Stimulated activated CD8-positive, alpha-beta memory T cell treated with anti-CD3 and anti-CD28 coated beads, Interleukin-4, amount 100 ng/mL, for 4 hours (primary cell): ENCODE measurements at places on chromosomes 3 and 15.

GRCh38 chr3:145422556-145422955 lies 738.4 kb downstream of the PLOD2 start:
- no peak for DNase-seq

GRCh38 chr3:11335056-11335608 lies 62.9 kb downstream of the ATG7 start:
- DNase-seq, result no peak

DNA sequence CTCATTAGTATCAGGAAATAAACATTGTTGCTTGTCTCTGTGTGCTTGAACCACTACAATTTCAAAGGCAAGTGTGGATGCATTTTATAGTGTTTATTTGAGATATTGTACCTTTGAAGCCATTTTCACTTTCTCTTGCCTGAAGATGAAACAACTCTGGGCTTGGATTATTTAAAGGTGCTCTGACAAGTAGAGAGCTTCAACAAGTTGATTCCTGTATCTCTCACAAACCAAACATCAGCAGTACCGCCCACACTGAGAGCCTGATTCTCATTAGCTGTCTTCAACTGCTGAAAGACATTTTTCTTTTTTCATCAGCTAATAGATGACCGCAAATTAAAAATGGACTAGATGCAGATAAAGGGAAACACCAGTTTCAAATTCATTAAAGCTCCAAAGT lies 806 bp upstream of the CERS3 start:
- no peak for DNase-seq

GRCh38 chr15:67796196-67797127 lies 28.8 kb upstream of the SKOR1 start:
- DNase-seq, result no peak

DNA sequence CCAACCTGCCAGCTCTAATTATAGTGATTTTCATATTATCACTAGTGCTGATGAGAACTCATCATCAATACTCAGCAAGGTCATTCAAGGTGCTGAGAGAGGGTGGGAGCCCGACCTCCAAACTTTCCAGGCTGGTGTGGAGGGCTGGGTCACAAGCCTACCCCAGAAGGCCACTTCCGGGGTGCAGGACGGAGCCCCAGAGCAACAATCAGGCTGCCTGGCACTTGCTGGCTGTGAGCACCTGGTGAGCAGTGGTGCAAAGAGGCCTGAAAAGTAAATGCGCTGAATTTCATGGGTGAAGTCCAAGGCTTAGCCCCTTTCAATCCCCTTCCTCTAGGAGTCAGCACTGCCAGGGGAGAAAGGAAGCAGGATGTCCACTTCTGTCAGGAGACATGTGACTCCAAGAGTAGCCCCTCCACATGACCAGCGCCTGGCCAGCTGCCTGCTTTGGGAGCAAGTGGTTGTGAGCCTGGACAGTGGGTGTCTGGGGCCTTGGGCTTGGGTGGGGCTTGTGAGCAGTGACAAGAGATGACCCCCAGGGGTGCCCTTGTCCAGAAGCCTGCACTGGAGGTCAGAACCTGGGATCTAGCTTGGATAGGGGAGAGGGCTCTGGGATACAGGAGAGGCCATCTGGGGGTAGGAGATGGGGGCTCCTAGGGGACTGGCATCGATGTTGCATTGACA lies 165.0 kb upstream of the TLE3 start:
- no peak for DNase-seq

DNA sequence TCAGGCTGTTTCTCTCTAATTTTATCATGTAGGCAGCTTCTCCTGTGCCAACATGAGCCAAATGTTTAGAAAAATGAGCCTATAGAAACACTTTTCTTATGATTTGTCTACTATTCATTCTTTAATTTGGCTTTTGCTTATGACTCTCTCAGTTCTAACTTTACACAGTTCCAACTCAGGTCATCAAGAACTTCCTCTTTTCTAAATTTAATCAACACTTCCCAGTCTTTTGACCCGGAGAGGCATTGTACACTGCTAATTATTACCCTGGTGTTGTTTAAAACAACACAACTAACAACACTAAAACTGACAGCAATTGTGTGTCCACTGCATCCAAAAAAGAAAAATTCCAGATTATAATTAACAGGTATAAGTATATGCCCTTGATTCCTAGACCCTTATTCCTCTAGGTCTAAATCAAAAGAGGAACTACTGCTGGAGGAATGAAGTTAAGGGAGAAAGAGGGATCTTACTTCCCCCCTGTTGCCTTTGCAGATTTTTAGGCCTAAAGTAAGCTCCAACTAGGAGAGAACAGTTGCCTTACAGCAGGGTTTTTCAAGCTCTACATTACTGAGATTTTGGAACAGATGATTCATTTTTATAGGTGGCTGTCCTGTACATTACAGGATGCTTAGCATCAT lies 332.2 kb upstream of the GOLIM4 start:
- DNase-seq, result no peak

GRCh38 chr3:69848113-69848512 lies 108.8 kb downstream of the MITF start:
- no peak for DNase-seq

DNA sequence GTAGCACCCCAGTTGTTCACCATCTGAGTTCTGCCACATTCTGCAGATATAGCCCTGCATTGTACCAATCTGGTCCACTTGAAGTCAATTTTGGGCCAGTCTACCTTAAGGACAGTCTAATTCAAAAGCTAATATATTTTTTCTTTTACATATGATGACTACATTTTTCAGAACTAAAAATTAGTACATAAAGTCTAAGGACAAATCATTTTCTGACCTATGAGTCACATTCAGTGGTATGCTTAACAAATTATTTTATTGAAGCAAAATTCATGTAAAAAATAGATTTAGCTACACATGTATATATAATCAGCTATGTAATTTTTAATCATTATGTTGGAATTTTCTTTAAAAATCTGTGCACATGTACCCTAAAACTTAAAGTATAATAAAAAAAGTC lies 52.1 kb upstream of the IL12A start:
- DNase-seq, result no peak

DNA sequence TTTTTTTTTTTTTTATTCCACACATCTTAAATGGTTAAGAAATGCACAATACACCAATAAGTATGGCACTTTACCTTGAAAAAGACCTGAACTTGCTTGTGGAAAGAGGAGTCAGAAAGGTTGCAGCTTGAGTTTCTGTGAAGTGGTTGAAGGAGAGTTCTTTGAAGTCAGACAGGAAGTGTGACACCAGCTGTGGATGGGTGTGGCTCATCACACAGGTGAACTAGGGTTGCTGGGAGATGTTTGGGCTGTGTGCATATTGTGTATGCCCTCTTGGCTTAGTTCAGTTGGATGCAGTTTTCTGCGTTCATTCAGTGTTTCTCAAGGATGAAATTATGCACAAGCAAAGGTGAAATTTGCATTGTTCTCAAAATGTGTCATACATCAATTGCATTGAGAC lies 6.3 kb downstream of the AEN start:
- DNase-seq, result no peak

DNA sequence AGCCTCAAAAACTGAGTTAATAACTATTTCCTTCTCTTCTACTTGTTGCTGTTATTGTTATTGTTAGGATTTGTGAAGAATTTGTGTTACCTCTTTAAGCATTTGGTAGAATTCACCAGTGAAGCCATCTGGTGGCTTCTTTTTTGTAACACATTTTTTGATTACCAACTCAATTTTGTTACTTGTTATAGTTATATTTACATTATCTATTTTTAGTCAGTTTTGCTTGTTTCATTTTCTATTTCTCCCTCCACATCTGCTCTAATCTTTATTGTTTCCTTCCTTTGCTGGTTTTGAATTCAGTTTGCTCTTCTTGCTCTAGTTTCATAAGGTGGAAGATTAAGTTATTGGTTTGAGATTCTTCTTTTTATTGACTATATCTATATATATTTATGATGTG lies 3.7 kb upstream of the SLC9C1 start:
- DNase-seq, result no peak

GRCh38 chr15:93428150-93428549 lies 339.1 kb upstream of the RGMA start:
- DNase-seq, result no peak

GRCh38 chr3:140078940-140079339 lies 144.0 kb downstream of the CLSTN2 start:
- DNase-seq, result no peak

DNA sequence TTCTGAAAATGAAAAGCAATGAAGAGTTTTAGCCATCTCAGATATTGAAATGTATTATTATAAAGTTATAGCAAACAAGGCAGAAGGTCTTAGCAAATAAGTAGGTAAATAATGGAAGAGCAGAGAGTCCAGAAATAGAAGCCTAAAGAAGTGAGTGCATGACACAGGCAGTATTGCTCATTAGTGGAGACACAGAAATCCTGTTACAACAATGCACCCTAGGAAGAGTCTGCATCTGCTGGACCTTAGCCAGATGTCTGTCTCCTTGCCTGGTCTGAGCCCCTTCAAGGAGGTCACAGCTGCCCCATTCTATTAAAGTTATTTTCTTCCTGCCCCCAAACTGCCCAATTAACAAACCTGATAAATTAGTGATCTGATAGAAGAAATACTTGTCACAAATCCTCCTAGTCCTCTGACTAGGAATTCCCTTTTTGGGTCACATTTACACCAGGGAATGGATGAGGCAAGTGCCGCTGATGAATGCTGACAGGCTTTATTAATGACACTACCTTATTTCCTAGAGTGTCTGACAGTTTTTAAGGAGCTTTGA lies 51.9 kb downstream of the HOMER2 start:
- no peak for DNase-seq

- DNase-seq, result no peak
Observed at GRCh38 chr3:113266738-113267137, 55.4 kb downstream of the BOC start.

GRCh38 chr3:105580296-105580965 lies 213.7 kb downstream of the ALCAM start:
- DNase-seq, result no peak

GRCh38 chr15:78131295-78132061 lies at the start of gene CIB2:
Gene CIB2, minus strand, starts transcription at chr15:78131445. Its CDS starts 230 bp downstream, at chr15:78131215.
- no peak for DNase-seq

- no peak for DNase-seq
Observed at GRCh38 chr3:38964646-38965045, 87.1 kb downstream of the SCN11A start.
